ENCODE measurements at places on chromosomes 12 and 14. TPM values are rescaled to one million over a fixed set of nuclear protein-coding genes. Genes with fewer than 3 reads are reported as not detected.
A peak's percentile ranks its signal among the peaks of the same experiment; 100 is the strongest.

Gene HCAR3
- 1.1 TPM for total RNA-seq

Gene DENND5B
- 5.2 TPM for total RNA-seq

GRCh38 chr12:117563706-117564105 lies 202.3 kb upstream of the NOS1 start:
- H3K36me3 ChIP-seq: no peaks in the 10 kb centered on the region
- H3K27me3 ChIP-seq: no peaks in the 10 kb centered on the region
- H3K27ac ChIP-seq: no peak overlapping the region
- no peaks in the 10 kb centered on the region for H3K4me1 ChIP-seq

DNA sequence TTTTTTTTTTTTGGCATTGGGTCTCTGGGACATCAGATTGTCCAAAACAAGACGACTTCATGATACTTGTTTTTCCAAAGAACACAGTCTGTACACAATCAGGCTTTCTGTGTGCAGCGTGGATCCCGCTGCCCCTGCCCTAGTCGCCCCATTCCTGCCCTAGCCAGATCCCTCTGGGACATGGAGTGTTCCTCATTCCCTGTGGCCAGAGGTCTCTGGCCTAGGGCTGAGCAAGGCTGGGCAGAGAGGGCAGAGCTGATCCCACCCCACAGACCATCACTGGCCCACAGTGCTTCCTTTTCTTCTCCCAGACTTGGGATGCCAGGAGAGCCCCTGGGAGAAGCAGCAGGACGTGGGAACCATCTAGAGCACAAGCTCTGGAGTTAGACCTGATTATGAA lies 20.9 kb upstream of the EIF2B2 start:
- H3K27ac ChIP-seq: no peak overlapping the region
- H3K36me3 ChIP-seq: no peaks in the 10 kb centered on the region
- H3K4me1 ChIP-seq: peaks cover 10% of the 10 kb centered on the region
- DNase-seq: no peak

Gene LRP1-AS
- not detected for total RNA-seq

GRCh38 chr12:46370792-46371717 lies 1.5 kb downstream of the SLC38A2 start:
- peaks cover 50% of the 10 kb centered on the region for H3K4me1 ChIP-seq
- H3K27ac ChIP-seq: peak overlapping the region; percentile 91
- peak; percentile 91 for DNase-seq
- H3K4me3 ChIP-seq: peak overlapping the region; percentile 94

Gene CEP170B
- total RNA-seq: 40.6 TPM

- H3K27ac ChIP-seq: no peak overlapping the region
- H3K36me3 ChIP-seq: no peaks in the 10 kb centered on the region
- no peak overlapping the region for H3K4me3 ChIP-seq
- no peak for DNase-seq
Observed at GRCh38 chr14:98103705-98104104, 1168.3 kb downstream of the BCL11B start.

Gene DBX2
- total RNA-seq: not detected

DNA sequence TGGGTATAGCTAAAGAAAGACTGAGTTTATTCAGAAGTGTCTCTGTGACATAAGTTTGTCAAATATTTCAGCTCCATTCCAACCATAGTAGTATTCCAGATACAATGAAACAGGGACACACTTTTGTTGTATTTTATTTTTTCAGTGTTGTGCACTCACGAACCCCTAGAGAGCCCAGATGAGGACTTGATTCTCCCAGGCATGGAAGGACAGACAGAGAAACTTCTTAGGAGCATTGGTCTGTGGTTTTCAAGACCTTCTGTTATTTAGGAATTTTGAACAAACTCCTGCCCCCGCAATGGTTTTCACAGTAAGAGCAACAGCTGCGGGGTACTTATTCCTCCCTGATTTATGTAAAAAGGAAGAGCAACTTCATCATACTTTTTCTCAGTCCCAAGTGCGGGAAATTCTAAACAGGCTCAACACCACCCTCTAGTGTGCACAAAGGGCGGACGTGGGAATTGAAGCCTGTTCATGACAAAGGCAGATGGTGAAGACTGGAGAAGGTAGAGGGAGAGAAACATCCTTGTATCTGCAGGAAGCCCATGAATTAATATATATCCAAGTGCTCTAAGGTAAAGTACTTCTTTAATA lies 147.6 kb downstream of the PAH start:
- H3K27ac ChIP-seq: no peak overlapping the region
- H3K27me3 ChIP-seq: no peaks in the 10 kb centered on the region
- H3K4me1 ChIP-seq: no peaks in the 10 kb centered on the region
- no peak for DNase-seq

- H3K4me1 ChIP-seq: peaks cover 46% of the 10 kb centered on the region
- H3K27ac ChIP-seq: peak overlapping the region; percentile 86
Observed at GRCh38 chr14:21072031-21072473, 1.9 kb downstream of the ARHGEF40 start.

DNA sequence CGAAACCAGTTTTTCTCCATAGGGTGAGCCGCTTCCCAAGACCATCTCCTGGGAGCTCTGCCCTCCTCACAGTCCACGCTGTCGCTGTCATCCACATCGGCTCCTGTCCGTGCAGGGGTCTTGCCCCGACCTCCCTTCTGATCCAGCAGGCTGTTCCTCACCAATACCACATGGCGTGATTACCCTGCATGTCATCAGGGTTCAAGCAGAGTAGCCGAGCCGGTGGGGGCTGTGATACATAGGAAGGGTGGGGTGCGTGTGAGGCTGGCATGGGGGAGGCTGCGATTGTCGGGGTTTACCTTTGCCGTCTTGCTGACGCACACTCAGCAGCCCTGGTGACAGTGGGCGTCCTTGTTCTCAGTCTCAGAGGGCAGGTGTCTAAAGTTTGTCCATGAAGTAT lies 17.0 kb downstream of the TEDC1 start:
- H3K4me1 ChIP-seq: no peaks in the 10 kb centered on the region
- DNase-seq: no peak
- no peaks in the 10 kb centered on the region for H3K27me3 ChIP-seq

Gene KITLG
- 10.2 TPM for total RNA-seq

Gene MYO1H
- total RNA-seq: 0.46 TPM

DNA sequence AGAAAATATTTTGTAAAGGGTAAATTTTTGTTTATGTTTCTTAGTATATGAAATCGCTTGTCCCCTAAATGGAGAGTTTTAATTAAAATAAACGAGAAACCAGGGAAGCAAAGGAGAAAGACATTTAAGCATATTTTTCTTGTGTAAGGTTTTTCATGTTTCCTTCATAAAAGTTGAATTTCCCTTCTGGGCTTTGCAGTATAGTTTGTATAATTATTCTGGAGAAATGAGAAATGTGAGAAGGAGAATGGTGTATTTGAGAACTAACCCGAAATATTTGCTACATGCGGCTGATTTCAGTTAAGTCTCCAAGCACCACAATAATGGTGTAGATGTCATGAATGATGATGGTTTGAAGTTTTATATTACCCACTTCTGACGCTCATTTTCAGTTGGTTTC lies 307.7 kb upstream of the SEL1L start:
- H3K27me3 ChIP-seq: no peaks in the 10 kb centered on the region
- H3K36me3 ChIP-seq: no peaks in the 10 kb centered on the region
- DNase-seq: no peak
- H3K4me1 ChIP-seq: no peaks in the 10 kb centered on the region

Gene RFX4
- not detected for total RNA-seq

Gene TMTC2
- 37.7 TPM for total RNA-seq

GRCh38 chr12:122501489-122501989 lies 807 bp upstream of the ZCCHC8 start:
- peak overlapping the region; percentile 98 for H3K27ac ChIP-seq
- H3K4me3 ChIP-seq: peak overlapping the region; percentile 82
- no peaks in the 10 kb centered on the region for H3K27me3 ChIP-seq
- peaks cover 27% of the 10 kb centered on the region for H3K36me3 ChIP-seq
- peaks cover 25% of the 10 kb centered on the region for H3K4me1 ChIP-seq

GRCh38 chr14:100621806-100622205 lies 34.6 kb upstream of the BEGAIN start:
- no peak overlapping the region for H3K4me3 ChIP-seq
- no peak for DNase-seq
- no peak overlapping the region for H3K27ac ChIP-seq

Gene APOF
- not detected for total RNA-seq

- no peak overlapping the region for H3K4me3 ChIP-seq
- no peaks in the 10 kb centered on the region for H3K4me1 ChIP-seq
- H3K36me3 ChIP-seq: peaks cover 80% of the 10 kb centered on the region
- H3K27me3 ChIP-seq: no peaks in the 10 kb centered on the region
Observed at GRCh38 chr12:131751335-131751734, 40.4 kb downstream of the SFSWAP start.

All from upper lobe of left lung (tissue), 6 donors.